Activated gamma-delta T cell treated with Interleukin-2 at 50 U/mL for 16 hours (primary cell): ENCODE measurements at places on chromosomes 7 and 10.

DNA sequence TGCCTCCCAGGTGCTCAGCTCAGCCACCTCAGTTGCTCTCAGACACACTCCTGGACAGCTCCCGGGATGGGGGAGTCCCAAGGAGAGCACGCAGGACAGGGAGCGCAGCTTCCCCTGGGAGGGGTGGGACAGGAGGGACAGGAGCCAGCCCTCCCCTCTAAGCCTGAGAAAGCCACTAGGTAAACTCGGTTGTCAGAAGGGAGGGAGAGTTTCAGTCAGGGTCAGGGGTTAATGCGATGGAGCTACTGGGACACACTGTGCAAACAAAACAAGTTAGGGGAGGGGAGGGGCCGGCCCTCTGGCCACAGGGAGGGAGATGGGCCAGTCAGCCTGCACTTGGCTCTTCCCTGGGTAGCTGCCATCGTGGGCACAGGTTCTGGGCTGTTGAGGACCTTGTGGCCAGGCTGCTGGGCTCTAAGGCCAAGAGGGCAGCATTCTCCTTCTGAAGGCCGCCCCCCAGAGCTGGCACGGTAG is 31.1 kb downstream of the KAZALD1 start:
- no peak for DNase-seq

DNA sequence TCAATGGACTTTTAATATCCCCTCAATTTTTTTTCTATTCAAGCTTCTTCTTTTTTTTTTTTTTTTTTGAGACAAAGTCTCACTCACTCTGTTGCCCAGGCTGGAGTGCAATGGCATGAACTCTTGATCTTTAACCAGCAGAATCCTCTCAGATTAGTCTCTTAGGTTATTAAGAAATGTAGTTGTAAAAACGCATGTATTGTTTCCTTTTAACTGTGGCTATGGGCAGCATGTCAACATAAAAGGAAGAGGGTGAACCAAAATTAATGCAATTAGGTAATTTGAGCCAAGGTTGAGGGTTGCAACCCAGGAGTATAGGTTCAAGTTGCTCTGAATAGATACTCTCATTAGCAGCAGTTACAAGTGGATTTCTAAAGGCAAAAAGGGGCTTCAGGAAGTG is 4.3 kb upstream of the GSTO1 start:
- DNase-seq = no peak

DNA sequence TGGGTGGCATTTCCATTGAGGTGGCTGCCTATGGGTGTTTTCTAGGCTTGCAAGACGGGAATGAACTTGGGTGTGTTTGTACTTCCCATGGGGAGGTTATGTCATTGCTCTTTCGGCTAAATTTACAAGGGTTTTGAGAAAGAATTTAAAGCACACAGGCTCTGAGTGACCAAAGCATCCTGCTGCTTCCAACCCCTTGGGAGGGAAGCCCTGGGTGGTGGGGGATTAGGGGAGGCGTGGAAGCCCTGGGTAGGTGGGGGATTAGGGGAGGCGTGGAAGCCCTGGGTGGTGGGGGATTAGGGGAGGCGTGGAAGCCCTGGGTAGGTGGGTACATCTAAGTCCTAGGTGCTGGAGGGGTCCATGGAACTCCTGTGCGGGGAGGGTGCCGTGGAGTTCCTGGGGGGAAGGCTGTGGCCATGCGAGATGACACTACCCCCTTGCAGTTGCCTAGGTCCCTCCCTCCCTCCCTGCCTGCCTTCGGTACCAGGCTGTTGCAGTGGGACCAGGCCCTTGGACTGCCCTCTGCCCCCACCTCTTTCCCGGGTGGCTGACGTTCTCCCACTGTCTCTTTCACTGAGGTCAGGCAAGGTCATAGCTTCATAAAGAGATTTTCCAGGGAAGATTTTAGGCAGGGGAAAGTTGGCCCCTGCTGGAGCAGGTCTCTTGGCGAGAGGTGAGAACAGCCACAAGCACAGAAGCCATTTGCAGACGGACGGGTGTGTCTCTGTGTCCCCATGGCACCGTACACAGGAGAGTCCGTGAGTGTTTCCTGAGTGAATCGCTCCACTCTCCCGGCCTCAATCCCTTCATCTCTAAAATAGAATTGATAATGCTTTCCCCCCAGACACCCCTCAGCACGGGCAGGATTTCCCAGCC is 19.5 kb downstream of the PRF1 start:
- DNase-seq = no peak

DNA sequence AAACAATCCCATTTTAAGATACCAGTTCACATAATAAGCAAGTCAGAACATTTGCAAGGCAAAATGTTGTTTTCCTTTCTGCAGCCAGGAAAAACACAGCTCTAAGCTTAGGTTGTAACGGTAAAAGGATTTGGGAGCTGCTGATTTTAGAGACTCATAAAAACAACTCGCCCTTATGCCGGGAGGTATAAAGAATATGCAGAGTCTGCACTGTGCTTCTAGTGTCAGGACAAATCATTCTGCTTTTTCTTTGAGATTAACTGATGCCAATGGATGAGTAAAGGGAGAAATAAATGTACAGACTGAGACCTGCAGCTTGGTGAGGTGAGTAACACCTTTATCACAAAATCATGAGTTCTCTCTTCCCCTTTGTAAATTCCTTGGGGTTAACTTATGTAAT is 2.0 kb upstream of the SFR1 start:
- no peak for DNase-seq

- no peak for DNase-seq
These were observed 700.7 kb downstream of the PHTF2 start for GRCh38 chr7:78499283-78499682.

DNA sequence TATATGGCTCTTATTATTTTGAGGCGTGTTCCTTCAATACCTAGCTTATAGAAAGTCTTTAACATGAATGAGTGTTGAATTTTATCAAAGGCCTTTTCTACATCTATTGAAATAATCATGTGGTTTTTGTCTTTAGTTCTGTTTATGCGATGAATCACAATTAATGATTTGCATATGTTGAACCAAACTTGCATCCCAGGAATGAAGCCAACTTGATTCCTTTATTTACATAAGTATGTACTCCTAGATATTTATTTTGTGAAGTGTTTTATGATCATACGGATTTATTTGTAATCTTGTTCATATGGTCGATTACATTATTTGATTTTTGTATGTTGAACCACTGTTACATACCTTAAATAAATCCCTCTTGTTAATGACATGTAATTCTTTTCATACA is 244.3 kb upstream of the KCND2 start:
- DNase-seq = no peak

GRCh38 chr10:34889004-34889869 is 74.1 kb upstream of the PARD3 start:
- DNase-seq = no peak

GRCh38 chr10:35888400-35888799 is 246.3 kb upstream of the FZD8 start:
- DNase-seq = no peak

DNA sequence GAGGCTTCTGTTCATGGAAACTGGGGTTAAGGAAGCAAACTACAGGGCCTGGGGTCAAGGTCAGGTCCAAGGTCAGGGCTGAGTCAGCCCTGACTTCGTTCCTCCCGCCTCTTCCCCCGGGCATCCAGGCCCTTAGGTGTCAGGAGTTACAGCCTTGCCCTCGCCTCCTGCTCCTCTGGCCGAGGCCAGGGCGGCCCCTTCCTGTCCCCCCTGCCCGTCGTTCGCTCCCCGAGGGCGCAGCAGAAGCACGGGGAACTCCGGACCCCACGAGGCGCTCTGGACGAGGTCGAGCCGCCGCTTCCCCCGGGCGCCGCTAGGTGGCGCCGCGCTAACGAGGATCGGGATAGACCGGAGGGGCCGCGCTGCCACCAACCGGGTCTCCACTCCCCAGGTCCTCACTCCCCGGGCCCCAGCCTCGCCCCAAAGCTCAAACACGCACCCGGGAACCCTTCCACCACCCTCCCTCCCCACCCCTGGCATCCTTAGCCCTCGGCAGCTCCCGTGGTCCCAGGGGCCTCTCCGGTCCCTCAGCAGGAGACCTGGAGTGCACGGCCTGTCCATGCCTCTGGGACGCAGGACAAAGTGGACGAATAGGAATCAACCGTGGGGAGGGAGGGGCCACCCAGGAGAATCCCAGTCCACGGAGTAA is 59.2 kb upstream of the MYL10 start:
- DNase-seq = peak; percentile 83

DNA sequence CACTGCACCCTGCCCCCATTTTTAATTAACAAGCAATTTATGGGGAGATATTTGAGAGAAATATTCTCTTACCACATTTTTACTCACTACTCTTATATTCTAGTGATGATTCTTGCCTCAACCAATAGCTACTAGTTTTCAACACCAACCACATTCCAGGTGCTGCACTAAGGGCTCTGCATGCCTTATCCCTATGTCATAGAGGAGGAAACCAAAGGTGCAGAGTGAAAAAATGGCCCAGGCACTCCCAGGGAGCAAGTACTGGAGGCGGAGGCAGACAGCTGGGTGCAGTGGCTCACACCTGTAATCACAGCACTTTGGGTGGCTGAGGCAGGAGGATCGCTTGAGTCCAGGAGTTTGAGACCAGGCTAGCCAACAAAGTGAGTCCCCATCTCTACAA is 35.5 kb upstream of the TPST1 start:
- no peak for DNase-seq

DNA sequence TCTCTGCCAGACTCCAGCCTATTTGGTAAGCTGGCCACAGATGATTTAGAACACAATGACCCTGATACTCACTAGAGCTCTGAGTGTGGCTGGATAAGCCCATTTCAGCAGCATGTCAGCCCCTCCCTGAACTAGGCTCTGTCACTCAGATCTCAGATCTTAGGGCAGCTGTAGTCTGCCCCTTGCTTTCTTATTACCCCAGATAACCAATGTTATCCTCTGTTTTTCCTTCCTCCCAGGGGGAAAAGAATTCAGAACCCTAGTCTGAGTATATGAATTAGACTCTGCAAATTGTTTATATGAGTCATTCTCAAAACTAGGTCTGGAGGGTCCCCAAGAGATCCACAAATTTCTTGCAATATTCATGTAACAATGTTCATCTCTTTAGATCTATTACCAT is 286.2 kb downstream of the KCNMA1 start:
- DNase-seq = no peak

GRCh38 chr10:110671788-110672579 is 27.8 kb downstream of the RBM20 start:
- DNase-seq = peak; percentile 68

GRCh38 chr10:88106366-88106765 is 242.9 kb downstream of the PTEN start:
- no peak for DNase-seq

DNA sequence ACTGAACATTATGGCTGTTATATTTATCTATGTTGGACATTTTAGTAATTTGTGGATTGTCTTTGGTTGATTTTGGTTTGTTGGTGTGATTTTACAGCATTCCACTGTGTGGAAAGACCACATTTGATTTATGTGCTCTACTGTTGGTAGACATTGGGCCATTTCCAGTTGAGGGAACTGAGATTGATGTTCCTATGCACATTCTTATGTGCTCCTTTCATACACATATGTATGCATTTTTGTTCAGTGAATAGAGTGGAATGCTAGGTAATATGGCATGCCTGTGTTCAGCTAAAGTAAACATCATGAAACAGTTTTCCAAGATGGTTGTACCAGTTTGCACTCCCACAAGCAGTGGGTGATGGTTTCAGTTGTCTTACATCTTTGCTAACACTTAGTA is 15.1 kb downstream of the CACNB2 start:
- no peak for DNase-seq

DNA sequence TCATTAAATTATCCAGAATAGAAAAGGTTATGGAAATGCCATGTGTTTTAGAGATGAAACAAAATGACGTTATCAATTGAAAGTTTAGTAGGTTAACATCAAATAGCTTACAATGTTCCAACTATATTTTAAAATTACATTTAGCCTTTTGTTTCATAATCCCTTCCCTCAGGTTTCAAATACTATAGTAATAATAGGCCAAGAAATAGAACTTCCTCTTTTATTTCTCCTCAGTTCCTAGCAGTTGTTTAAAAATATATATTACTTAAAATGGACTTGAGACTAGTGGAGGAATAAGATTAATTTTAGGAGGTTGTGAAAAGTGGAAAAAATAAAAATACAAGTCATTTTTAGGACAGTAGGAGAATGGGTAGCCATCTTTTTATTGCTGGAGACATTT is 16.4 kb upstream of the PDSS1 start:
- DNase-seq = no peak

GRCh38 chr7:30313793-30314192 is 29.4 kb downstream of the ZNRF2 start:
- no peak for DNase-seq

GRCh38 chr7:73570977-73571376 is 7.4 kb downstream of the TBL2 start:
- no peak for DNase-seq

GRCh38 chr10:132308587-132309470 is 1.1 kb upstream of the STK32C start:
- DNase-seq = no peak

DNA sequence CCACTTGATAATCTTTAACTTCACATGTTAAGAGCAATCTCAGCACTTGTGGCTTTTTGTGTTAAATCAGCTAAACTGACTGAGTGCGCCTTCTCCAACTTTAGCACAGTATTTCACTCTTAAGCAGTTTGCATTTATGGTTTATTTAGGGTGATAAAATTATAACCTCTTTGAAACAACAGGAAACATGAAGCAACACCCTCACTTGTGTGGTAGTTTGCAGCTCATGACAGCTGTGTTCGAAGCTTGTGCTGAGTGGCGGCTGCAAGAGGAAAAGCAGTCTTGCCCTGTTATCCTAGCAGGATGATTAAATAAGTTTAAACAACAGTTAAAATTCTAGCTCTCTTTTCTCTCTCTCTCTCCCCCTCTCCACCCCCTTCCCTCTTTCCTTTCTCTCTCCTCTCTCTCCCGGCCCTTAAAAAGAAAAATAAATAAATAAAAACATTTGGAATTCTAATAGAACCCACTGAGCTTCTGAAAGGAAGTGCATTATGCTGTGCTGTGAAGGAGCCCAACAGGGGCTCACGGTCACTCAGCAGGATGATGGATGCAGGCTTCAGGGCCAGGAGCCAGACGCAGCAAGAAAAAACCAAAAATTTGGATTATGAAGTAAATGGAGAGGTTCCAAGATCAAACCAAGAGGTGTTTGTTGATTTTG is 25.2 kb downstream of the OGDH start:
- DNase-seq = peak; percentile 52

GRCh38 chr10:76491216-76491615 is 1059.8 kb downstream of the LRMDA start:
- DNase-seq = no peak

DNA sequence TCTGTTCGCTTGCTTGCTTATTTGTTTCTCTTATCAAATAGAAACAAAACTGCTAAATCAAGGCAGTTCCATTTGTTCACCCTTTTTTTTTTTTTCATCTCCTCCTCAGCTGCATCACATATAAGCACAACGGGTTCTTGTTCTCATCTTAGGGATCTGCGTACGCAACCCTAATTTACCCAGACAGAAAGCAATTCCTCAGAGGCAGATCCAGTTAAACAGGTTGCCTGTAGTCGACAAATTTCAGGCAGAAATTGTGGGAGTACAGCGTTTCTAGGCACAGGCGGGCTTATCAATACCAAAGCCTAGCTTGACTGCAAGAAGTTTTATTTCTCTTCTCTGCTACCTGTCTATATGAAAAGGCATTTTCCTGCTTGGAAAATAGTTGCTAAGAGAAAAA is 565.4 kb downstream of the NXPH1 start:
- DNase-seq = no peak
